ENCODE measurements at places on chromosomes 5 and 9.

GRCh38 chr5:18732556-18733479 lies 1098.6 kb downstream of the TAF11L14 start:
- DNase-seq = no peak

GRCh38 chr9:73095425-73095824 lies 56.2 kb upstream of the ANXA1 start:
- no peak for DNase-seq

GRCh38 chr9:85523202-85523601 lies 218.6 kb downstream of the AGTPBP1 start:
- DNase-seq = no peak

GRCh38 chr5:14732991-14733390 lies 68.5 kb downstream of the OTULIN start:
- DNase-seq = no peak

- DNase-seq = no peak
Observed at GRCh38 chr5:95241635-95242034, 43.3 kb downstream of the MCTP1 start.

GRCh38 chr9:105053209-105053652 lies 125.3 kb upstream of the ABCA1 start:
- no peak for DNase-seq
